Naive thymus-derived CD4-positive, alpha-beta T cell (primary cell): ENCODE measurements at places on chromosomes 7 and 10. TPM values are rescaled to one million over a fixed set of nuclear protein-coding genes. Genes with fewer than 3 reads are reported as not detected.
A peak's percentile ranks its signal among the peaks of the same experiment; 100 is the strongest.

NXPH1 gene
- total RNA-seq: not detected in 2 replicates

GPRIN2 gene
- not detected for total RNA-seq

DDX50 gene
- total RNA-seq: 48.3 and 52.5 TPM in 2 replicates

ZNF33A gene
- total RNA-seq: 74.2 TPM

NPTX2 gene
- not detected for total RNA-seq

MUC12 gene
- not detected for total RNA-seq

HOXA9 gene
- not detected in 2 replicates for total RNA-seq

GPAM gene
- 9.6 TPM for total RNA-seq

ATG9B gene
- 18.1 TPM for total RNA-seq

TMEM178B gene
- total RNA-seq: not detected

RARRES2 gene
- 0.38 TPM for total RNA-seq

ITIH5 gene
- not detected for total RNA-seq

DOCK4 gene
- total RNA-seq: 2.7 TPM

PSD gene
- 8.2 TPM for total RNA-seq

PRPS1L1 gene
- not detected for total RNA-seq

ATOH7 gene
- total RNA-seq: not detected

TWIST1 gene
- not detected for total RNA-seq

- no peak for DNase-seq
Measured at GRCh38 chr10:78035025-78035424, 1.4 kb downstream of the RPS24 start.

DNA sequence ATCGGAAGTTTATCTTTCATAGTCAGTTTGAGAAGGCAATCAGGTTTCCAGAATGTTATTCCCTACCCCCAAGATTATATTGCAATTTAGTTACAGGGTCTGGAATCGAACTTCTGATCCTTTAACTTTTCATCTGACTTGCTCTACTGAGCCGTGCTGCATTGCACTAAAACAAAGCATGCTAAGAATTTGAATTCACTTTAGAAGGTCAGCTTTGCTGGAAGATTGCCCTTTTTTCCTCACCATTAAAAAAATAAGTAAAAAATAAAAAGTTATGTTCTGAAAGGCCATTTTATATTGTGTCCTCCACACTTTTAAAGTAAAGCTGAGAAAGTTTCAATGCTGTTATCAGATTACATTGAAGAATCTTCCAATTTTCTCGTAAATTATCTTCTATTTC is 388.8 kb upstream of the PHF14 start:
- DNase-seq: no peak

GRCh38 chr10:68606918-68607317 is 46.8 kb downstream of the TET1 start:
- DNase-seq: no peak

DNA sequence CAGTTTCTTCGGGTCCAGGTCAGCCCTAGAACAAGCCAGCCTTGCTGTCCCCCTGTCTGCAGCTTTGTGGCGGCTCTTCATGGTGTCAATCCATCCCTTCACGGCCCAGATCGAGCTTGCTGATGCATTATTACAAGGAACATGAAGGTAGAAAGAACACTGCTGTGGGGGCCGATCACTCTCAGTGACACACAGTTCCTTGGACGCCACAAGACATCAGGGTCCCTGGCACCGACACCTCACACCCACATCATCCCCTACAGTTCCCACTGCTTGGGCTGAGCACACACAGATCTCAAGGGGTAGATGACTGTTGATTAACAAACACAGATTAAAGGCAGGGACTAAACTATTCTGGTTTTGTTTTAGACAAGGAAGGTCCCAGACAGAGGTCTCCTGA is 119.4 kb downstream of the KMT2E start:
- no peak for DNase-seq

DNA sequence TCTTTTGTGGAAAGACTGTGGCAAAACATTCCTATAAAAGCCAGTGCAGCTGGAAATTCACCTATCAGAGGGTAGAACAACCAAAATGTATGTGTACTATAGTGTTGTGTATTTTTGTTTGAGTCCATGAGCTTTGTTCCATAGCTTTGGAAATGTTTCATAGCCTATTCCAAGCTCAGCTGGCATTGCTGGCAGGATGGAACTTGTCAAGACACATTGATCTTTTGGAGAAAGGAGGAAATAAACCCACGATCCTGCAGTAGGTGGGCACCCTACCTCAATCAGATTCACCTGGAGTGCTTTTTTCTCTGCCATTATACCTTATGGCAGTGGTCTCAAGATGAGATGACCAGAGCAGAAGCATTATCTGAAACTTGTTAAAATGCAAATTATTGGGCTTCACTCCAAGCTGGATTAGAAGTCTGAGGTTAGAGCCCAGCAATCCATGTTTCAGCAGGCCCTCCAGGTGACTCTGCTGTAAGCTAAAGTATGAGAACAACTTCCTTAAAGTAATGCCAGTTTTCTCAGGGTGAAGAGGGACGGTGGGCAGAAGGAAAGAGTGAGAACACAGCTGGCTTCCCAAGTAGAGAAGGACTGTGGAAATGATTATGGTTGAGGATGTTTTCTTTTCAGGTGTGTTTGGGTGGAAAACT is 30.3 kb upstream of the CDK1 start:
- no peak for DNase-seq

DNA sequence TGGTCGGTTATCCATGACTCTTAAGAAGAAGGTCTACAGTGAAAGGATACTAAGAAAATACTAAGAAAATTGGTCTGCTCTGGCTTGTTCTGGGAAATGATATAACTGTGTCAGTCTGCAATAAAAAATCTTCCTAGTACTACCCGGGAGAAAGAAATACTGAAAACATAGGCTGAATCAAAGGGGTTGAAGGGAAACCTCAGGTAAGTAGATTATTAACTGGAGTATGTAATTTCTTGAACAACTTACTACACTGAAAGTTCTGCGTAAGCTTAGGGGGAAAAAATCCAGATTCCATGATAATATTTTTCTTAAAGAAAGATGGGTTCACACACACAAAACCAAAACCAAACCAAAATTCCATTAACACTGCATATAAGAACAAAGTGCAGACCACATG is 143.3 kb downstream of the KMT2E start:
- no peak for DNase-seq

DNA sequence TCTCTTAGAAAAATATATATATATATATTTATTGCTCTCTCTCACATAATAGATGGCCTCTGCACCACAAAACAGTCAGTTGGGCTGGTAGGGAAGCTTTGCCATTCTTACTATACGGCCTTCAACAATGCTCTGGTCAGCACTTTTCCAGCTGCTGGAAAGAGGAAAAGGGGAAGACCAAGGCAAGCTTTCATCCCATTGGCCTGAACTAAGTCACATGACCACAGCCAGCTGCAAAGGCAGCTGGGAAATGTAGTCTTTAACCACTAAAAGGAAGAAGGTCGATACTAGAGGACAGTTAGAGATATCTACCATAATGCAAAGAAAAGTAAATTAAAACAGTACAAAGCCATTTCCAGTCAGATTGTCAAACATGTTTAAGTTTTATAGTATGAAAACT is 58.4 kb upstream of the MACROH2A2 start:
- no peak for DNase-seq

GRCh38 chr7:24227603-24228359 is 56.2 kb upstream of the NPY start:
- peak; percentile 20 for DNase-seq

DNA sequence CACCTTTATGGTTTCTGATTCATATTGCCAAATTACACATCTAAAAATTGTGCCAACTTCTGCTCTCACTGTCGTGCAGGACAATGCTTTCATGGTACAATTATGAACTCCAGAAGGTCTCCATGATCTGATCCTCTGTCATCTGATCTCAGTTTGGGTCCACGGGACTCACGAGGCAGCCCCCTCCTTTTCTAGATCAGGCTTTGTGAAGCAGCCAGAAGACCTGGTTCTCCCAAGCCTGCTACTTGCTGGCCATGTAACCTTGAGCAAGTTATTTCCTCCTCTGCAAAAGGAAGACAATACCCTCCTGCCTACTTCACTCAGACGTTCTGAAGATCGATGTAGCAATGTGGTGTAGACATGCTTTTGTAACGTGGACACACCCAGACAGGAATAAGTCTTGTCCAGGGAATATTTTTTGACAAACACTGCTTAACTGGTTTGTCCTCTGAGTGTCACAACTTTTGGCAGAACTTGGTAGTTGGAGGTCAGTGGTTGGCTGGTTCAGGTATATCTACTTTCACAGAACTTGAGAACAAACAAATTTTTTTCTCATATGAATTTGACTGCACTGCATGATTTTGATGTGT is 19.6 kb downstream of the CALML3 start:
- DNase-seq: no peak

DNA sequence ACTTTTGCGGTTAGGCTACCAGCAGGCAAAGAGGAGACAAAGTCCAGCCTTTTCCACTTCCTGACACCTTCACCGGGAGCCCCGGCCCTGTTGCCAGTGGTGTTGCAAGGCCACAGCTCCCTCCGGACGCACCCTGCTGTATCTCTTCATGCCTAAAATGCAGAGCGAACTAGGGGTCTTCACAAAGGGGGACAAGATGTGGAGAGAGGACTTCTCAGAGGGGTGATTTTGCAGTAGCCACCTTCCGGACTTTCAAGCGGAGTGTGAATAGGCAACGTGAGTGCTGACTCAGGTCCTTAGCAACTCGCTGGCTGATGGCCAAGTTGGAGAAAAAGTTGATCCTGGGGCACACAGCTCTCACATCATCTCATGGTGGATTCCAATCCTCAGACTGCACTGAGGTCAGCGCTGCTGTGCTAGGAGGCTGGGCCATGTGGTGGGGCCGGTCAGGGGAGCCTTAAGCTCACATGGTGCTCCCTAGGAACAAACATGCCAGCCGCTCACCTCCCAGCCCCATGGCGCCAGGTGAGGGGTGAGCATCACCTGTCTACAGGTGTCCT is 166.3 kb downstream of the LCOR start:
- DNase-seq: no peak

DNA sequence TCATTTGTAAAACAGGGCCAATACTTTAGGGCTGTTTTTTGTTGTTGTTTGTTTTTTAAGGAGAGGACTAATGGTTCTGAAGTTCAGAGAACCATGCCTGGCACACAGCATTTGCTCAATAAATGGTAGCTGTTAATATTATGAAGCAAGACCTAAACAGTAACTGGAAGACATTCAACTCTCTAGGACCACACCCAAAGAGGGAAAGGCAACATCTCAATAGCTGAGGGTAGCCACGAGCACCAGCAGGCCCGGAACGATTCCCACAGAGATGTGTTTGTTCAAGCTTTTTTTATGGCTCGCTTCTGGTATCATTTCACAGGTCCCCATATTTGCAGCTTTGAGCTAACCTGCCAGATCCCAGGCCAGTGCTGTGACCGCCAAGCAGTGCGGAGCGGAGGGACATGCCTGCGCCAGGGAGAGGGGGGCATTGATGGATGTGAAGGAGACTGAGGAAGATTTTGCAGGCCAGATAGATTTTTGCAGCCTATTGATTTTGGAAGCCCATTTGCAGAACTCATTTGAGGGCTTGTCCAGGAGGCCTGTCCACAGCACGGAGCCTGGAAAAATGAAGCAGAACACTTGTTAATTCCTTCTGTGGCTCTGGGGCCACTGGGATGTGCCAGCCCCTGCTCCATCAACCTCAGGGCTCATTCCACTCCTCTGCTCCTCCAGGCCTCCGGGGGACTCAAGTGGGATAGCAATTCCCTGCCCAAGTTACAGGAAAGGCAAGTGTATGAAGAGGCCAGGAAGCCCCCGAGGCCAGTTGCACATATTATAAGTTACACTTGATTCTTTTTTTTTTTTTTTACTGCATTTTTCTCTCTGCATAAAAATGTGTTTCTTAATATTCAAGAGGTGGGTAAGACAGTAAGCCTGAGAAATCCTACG is 57.3 kb upstream of the FGFR2 start:
- DNase-seq: no peak

DNA sequence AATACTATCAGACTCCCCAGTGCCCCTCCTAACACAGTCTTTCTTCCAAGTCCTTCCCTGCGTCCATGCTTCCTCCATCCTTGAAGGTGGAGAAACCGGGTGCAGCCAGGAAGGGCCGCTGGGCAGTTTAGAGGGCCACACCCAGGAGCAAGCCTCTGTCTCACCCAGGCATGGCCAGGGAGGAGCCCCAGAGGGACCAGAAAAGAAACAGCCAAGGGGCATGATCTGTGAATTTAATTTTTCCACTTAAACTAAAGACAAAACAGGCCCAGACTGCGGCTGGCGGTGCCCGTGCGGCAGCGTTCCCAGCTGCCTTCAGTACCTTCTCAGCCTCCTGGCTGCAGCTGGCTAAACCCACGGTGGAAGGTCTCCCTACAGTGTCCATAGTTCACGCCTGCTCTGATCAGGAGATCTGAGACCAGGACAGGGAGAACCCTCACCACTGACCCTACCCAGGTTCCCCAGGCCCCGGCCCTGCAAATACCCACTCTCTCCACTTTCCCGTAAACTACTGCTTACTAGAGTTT is 12.9 kb downstream of the UNCX start:
- DNase-seq: no peak

GRCh38 chr7:94050046-94050445 is 45.9 kb upstream of the BET1 start:
- DNase-seq: no peak

- no peak for DNase-seq
Measured at GRCh38 chr10:124896751-124897150, 45.2 kb upstream of the ZRANB1 start.

GRCh38 chr7:19327018-19327417 is 181.8 kb upstream of the FERD3L start:
- DNase-seq: no peak

- DNase-seq: no peak
Measured at GRCh38 chr7:158428837-158429753, 158.5 kb downstream of the PTPRN2 start.

DNA sequence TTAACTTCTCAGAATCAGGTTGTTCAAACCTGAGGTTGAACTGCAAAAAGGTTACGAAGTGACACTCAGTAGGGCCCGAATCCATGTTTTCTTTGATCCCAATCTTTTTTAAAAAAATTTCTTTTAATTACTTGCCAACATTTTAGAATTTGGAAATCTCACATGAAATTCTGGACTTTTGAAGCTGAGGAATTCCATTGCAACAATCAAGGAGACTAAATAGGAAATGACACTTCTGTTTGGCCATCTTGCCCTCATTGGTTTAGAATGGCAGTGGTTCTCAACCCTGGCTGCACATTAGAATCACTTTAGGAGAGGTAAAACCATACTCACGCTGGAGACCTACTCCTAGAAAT is 471 bp upstream of the TOMM7 start:
- DNase-seq: no peak

GRCh38 chr7:27101171-27101956 is 1.1 kb downstream of the HOXA2 start:
- DNase-seq: no peak

DNA sequence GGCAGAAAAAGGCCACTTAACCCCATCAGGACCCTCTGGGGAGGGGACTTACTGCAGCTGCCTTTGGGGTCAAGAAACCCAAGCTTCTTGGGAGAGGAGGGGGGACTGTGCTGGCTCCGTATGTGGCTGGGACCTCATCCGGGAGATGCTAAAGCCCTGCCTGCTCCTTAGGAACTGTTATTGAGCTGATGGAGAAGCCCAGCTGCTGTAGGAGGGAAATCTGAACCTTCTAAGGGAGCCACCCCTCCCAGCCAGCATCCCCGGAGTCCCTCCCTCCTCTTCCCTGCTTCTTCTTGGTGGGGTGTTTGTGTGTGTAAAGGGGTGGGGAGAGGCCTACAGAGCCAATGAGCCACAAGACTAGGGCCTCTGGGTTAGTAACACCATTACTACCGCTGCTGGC is 8.2 kb downstream of the KCNIP2 start:
- no peak for DNase-seq

GRCh38 chr10:84217746-84218145 is 7.6 kb downstream of the LRIT2 start:
- DNase-seq: no peak

GRCh38 chr10:77158666-77159065 is 478.9 kb downstream of the KCNMA1 start:
- DNase-seq: no peak
